ENCODE measurements at places on chromosomes 6 and 20.

DNA sequence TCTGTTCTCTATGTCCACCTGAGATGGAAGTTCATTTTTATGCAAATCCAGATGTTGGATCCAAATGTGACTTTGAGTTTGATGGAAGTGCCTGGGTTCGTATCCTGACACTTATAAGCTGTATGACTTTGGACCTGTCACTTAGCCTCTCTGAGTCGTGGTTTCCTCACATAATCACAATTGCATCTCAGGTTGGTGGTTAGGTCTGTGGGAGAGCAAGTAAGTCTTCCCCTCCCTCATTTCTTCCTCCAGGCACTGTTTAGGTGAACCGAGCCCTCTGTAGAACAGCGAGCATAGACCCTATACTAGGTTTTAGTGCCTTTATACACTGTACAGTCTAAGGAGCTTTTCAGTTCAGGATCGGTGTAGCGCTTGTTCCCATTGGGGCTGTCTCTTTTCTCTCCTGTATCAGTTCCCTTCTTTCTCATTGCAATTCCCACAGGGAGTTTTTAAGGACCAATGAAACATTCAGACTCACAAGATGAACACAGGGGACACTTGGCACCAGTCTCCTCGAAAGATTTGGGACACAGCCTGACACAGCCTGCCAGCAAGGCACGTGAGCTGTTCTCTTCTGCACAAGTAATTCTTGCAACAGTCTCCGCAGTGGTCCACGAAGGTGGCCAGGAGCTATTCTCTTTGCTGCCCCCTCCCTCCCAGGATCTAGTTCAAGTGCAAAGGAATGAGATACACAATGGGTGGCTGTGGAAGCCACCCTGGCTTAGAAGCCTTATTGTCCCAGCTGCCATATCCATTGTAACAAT lies 11.8 kb downstream of the TOX2 start:
- DNase-seq: no peak

DNA sequence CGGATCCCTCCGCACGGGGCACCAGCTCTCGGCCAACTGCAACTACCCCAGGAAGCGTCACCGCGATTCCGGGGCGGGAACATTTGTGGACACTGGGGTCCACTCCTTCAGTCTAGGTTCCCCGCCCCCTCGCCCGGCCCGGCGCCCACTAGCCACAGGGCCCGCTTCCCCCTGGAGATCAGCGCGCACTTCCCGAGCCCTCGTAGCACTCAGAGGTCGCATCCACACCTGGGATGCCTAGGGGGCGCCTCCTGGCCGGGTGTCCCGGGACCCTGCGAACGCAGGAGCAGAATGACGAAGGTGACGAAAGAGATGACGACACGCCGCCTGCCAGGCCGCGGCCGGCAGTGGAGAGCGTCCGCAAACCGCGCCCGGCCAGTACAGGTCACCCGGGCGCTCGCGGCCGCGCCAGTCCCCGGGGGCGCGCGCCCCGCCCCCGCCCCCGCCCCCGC lies 309 bp upstream of the AIG1 start:
- DNase-seq: peak; percentile 95

DNA sequence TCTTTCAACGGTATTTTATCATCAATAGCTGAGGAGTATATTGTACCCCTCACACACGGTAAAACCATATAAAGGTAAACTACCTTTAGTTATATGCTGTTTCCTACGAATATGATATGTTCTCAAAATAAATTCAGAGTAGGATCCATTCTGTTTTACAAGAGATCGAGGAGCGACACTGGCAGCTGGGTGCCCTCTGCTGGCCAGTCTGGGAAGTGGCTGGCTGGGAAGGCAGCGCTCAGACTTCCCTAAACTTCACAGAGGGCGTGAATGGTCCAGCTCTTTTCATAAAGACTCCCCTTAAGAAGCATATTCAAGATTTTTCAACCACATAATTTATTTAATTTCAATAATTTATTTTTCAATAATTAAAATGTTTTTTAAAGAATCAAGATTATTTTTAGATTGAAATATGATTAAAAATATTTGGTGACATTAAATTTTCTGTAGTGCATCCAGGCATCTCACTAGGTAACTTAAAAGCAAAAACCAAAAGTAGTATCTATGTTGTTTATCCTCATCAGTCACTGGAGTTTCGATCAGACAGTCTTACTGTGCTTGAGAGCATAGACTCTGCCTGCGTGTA lies 187.5 kb upstream of the PDE10A start:
- peak; percentile 4 for DNase-seq

GRCh38 chr20:56439771-56440291 lies 27.8 kb downstream of the CASS4 start:
- peak; percentile 98 for DNase-seq

GRCh38 chr20:56440346-56441007 lies 27.9 kb upstream of the RTF2 start:
- no peak for DNase-seq

GRCh38 chr6:25137916-25138232 lies 141.3 kb upstream of the CARMIL1 start:
- no peak for DNase-seq

GRCh38 chr6:158672726-158673125 lies 22.9 kb downstream of the SYTL3 start:
- DNase-seq: no peak

GRCh38 chr20:61949363-61949713 lies 116.3 kb downstream of the TAF4 start:
- DNase-seq: no peak

- DNase-seq: no peak
Measured at GRCh38 chr20:37267667-37268313, 6.2 kb upstream of the GHRH start.

DNA sequence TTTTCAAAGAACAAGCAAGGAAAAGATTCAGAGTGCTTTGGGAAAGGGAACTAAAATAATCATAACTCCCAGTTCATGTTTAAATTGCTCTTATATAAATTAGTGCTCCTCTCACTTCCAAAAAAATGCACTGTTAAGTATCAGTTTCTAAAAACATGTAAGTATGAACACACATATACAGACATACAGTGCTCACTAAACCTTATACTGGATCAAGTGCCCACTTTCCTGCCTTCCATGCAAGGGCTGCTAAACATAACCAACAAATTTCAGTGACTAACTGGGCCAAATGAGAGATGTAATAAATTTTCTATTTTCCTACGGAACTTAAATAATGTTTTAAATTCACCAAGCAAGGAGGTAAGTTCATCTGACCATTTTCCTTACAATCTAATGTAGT lies 6.4 kb downstream of the TFAP2A start:
- no peak for DNase-seq

- DNase-seq: no peak
Measured at GRCh38 chr6:20723236-20723635, 189.0 kb downstream of the CDKAL1 start.

- no peak for DNase-seq
Measured at GRCh38 chr6:1538369-1538768, 71.3 kb upstream of the FOXC1 start.

GRCh38 chr6:170142559-170142958 lies 148.3 kb downstream of the DLL1 start:
- no peak for DNase-seq

DNA sequence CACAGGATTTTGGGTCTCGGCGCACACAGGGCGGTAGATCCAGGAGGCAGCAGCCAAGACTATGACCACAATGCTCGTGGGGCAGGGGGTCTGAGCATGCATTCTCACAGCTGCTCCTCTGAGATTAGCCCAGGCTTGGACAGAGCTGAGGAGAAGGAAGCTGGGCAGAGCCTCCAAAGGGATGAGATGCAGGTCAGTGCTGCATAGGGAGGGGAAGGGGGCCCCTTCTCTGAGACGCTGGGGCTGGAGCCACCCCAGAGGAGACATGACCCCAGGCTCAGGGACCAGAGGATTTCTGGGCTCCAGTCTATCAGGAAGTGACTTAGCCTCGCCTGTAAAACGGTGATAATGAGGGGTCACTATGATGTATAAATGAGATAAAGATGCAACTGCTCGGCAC lies 93.9 kb downstream of the BFSP1 start:
- no peak for DNase-seq

DNA sequence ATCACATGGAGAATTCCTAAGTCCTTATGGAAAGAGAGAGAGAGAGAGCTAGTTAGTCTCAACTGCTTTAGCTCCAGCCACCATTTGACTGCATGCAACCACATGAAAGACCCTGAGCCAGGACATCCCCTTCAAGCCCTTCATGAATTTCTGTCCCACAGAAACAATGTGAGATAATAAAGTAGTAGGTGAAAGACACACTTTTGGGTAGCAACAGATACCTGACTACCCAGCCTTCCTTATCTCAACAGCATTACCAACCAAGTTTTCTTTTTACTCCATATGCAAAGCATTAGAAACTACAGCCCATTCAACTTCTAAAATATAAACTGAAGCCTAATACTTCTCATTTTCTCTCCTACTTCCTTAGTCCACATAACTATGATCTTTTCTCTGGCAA lies 23.2 kb upstream of the THEMIS start:
- no peak for DNase-seq

- no peak for DNase-seq
Measured at GRCh38 chr6:83597051-83597450, 84.7 kb downstream of the PRSS35 start.

- no peak for DNase-seq
Measured at GRCh38 chr20:16004108-16004854, 569.0 kb downstream of the KIF16B start.

DNA sequence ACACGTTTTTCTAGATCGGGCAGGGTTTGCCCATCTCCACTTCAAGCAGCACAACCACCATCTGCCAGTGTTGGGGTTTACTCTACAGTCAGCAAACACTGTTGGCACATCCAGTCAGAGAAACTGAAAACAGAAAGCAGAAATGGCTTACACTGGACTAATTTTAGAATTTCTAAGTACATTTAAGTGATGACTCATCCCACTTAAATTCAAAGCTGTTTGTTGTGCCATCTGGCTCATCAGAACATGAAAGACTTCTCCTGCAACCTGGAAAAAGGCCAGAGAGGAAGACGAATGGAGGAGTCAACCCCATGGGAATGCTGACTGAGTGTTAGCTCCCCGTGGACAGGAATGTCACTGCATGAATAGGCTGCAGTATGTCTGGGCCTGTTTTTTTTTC lies 21.8 kb downstream of the FAM209B start:
- DNase-seq: peak; percentile 96

GRCh38 chr6:133778414-133779130 lies 110.3 kb upstream of the TCF21 start:
- peak; percentile 87 for DNase-seq

GRCh38 chr6:137171824-137172733 lies 1.4 kb downstream of the IL22RA2 start:
- DNase-seq: no peak

- DNase-seq: no peak
Measured at GRCh38 chr20:58496429-58496769, 18.8 kb downstream of the APCDD1L start.

DNA sequence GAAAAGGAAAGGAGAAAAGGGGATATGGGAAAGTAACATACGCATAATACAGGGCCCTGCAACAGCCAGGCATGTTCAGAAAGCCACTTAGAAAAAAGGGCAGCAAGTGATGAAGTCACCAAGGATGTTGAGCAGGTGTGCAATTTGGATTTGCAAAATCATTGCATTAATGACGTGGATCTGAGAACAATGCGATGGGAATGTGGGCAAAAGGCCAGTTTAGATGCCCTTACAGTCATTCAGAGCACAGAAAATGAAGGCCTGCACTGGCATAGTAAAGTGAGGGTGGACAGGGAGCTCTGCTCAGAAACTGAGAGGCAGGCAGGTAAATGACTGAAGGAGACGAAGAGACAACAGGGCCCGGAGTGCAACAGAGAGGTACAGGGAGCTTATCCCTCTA lies 123.7 kb upstream of the NHSL1 start:
- DNase-seq: peak; percentile 5

- no peak for DNase-seq
Measured at GRCh38 chr6:42740725-42741124, 5.2 kb downstream of the TBCC start.

GRCh38 chr6:35385457-35386202 lies 43.3 kb downstream of the PPARD start:
- DNase-seq: peak; percentile 47

GRCh38 chr20:16930656-16931055 lies 182.5 kb downstream of the OTOR start:
- DNase-seq: no peak

DNA sequence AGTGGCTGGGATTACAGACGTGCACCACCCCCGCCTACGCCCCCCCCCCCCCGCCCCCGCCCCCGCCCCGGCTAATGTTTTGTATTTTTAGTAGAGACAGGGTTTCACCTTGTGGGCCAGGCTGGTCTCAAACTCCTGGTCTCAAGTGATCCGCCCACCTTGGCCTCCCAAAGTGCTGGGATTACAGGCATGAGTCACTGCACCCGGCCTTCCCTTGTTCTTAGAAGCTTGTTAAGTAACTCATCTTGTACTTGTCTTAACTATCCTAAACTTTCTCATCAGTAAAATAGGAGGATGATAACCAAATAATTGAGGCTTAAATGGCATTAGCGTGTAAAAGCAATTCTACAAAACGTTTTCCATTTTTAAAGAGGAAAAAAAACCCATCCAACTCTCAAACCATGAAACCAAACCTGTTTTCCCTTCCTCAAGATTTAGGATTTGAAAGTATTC lies 4.2 kb downstream of the CDYL start:
- peak; percentile 55 for DNase-seq

DNA sequence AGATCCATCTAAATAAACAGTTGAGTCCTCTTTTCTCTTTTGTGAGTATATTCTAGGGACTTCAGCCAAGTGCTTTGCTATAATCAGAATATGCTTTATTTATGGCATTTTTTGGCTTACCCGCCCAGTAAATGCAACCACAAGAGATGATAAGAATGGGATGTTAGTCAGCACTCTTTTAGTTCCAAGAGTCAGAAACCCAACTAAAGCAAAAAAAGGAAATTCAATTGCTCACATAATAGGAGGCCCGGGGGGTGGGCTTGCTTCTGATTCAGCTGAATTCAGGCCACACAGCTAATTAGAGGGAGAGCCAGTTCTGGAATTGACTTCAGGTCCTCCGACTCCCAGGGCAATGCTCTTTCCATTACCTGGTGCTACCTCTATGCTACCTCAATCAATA lies 250.6 kb downstream of the FARS2 start:
- DNase-seq: peak; percentile 41

- DNase-seq: no peak
Measured at GRCh38 chr20:62281161-62281933, 21.4 kb upstream of the ADRM1 start.

DNA sequence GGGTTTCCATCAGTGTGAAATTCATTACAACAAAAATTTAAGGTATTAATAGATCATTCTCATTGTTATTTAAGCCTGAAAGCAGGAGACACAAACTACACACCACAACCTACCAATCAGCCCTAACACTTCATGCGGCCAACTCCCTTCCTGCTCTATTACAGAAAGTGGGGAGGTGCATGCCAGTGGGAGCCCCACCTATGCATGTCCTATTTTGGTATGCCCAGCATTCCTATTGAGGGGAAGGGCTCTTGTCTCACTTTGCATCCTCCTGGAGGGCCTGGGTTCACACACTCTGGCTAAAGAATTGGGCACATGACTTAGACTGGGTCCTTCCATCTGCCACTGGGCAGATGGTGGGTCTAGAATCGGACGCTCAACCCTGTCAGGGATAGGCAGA lies 450.0 kb downstream of the PTPRT start:
- DNase-seq: no peak

- no peak for DNase-seq
Measured at GRCh38 chr6:92216717-92217116, 1202.6 kb downstream of the EPHA7 start.

- no peak for DNase-seq
Measured at GRCh38 chr6:37665304-37665703, 32.4 kb downstream of the MDGA1 start.

- DNase-seq: peak; percentile 0
Measured at GRCh38 chr6:97626671-97627441, 343.8 kb upstream of the MMS22L start.
